ENCODE measurements at places on chromosomes 3 and 15.

GRCh38 chr3:186173224-186173815 is 64.4 kb upstream of the ETV5 start:
- no peak for DNase-seq

DNA sequence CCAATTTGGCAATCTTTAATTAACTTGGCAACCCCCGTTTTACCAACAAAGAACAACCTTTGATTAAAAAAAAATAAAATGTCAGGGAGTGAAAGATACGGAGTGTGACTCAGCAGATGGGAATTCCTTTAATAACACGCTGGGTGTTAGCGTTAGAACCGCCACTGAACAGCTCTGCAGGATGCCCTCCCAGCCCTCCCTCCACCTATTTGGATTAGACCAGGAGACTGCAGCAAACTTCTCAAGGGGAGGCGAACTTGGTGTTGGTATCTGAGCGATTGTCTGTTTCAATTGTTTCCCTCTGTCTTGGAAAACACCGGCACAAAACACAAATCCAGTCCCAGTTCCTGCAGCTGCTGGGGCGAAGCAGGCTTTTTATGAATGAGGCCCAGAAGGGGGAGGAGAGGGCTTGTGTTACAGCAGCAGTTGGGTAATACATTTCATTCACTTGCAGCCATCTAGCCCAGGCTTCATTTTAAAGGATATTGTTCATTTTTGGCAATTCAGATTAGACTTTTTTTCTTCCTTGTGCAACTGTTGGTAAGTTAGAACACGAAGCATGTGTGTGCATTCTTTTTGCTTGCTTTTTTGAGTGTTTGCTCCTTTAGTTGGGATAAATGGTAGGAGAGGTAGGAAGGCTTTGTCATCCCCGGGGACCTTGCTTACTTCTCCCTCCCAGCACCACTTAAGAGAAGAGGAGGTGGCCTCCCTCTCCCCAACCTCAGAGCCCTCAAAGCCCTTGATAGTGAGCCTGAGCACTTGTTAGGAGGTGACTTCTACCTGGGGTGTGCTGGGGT is 152.3 kb downstream of the IGF1R start:
- no peak for DNase-seq

GRCh38 chr3:141410408-141410807 is 42.1 kb downstream of the ZBTB38 start:
- no peak for DNase-seq

- DNase-seq: no peak
Measured at GRCh38 chr15:64004056-64004455, 42.2 kb downstream of the DAPK2 start.

DNA sequence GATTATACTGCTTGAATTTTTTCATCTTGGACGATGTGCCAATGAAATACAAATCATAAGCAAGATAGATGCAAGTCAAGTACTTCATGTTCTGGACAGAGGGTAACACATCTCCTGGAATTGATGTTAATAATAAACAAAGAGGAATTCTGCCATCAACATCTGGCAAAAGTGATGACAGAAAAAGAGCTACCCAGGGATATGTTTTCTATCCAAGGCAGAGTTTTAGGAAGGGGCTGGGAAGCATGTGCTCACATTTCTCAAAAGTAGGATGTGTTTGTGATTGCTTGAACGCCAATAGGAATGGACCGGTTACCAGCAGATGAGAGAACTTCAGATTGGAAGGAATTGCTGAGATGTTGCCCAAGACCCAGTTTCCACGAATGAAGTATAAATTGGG is 242.6 kb upstream of the AGTR1 start:
- no peak for DNase-seq

- no peak for DNase-seq
Measured at GRCh38 chr3:125967156-125967555, 1.8 kb upstream of the ROPN1B start.

DNA sequence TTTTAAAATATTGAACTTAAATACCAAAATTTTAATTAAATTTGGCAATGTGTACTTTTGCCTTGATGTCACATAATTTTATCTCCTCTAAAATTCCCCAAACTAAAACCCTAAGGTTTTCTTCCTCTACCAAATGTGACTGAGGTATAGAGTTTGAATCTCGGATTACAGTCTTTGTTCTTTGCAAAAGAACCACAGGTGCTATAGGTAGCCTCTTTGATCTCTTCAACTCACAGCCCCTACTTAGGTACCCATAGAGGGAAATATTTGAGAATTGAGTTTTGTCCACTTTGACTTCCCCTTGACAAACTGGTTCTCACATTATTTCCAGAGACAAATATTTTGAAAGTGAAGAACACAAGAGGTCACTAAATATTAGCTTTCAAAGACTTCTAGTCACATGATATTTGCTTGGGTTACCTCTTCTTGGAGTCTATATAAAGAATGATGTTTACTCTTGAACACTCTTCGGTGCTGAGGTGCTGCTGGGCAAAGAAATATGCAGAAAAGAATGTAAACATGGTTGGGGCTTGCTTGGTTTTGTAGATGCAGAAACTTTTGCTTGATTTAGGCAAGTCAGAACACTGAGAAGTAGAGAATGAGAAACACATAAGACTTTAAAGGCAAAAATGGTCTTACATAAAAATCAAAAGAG is 120.8 kb upstream of the MCTP2 start:
- DNase-seq: no peak

DNA sequence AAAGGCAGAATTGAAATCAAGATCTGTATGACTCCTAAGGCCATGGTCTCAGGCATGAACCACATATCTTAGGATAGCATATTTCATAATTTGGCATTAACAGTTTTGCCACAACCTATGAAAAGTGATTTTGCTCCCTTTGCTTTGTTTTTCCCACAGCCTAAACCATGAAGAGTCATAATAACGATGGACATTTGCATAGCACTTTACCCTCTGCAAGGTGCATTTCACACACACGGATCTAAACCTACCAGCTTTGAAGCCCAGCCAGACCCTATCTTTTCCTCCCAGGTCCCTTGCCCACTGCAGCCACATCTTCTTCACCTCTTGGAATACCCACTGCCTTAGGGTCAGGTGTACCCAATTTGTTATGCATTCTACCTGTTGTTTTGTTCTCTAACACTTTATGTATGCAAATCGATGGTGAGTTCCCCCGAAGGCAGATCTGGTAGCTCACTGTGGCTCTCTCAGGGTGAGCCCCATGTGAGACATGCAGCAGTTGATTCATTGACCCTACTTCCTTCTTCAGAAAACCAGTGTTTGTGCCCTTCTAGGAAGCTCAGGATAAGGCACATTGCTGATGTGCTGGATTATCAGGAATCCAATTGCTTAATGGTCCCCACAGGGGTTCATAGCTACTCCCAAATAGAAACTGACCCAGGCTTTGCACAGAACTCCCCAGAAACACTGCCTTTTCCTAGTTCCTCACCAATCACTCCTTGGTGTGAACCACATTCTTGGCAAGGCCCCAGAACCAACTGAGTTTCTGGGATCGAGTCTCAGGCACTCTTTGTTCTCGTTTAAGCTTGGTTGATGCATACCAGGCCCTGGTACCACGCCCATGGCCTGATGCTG is 8.7 kb downstream of the ARHGAP31 start:
- no peak for DNase-seq

- DNase-seq: no peak
Measured at GRCh38 chr3:195885036-195885891, 23.1 kb downstream of the TNK2 start.

DNA sequence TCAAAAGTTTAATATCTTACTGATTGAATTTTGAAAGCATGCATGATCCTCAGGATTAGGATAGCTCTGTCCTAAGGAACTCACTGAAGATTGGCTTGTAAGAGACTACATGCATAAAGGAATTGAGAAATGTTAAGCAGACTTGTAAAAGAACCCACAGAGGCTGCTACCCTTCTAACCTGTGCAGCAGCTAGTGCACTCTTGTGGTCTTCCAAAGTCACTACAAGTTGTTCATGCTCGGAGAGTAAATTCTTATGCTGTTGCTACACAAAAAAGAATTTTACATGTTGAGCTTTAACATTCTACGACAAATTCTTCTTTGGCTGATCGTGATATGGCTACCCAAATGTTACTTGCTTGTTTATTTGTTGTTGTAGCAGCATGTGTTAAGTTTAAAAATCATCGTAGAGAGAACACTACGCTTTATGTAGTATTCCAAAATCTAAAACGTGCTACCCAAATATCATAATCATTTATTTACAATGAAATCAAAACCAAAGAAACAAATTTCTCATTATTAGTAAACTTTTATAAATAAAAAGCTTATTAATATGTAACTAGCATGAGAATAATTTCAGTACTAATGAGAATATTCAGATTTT is 55.0 kb downstream of the GOLIM4 start:
- DNase-seq: no peak

GRCh38 chr3:71726146-71726545 is 944 bp upstream of the EIF4E3 start:
- peak; percentile 38 for DNase-seq

- no peak for DNase-seq
Measured at GRCh38 chr3:188590557-188590956, 436.6 kb downstream of the LPP start.

GRCh38 chr15:43126356-43126755 is 7.0 kb upstream of the TMEM62 start:
- DNase-seq: no peak

DNA sequence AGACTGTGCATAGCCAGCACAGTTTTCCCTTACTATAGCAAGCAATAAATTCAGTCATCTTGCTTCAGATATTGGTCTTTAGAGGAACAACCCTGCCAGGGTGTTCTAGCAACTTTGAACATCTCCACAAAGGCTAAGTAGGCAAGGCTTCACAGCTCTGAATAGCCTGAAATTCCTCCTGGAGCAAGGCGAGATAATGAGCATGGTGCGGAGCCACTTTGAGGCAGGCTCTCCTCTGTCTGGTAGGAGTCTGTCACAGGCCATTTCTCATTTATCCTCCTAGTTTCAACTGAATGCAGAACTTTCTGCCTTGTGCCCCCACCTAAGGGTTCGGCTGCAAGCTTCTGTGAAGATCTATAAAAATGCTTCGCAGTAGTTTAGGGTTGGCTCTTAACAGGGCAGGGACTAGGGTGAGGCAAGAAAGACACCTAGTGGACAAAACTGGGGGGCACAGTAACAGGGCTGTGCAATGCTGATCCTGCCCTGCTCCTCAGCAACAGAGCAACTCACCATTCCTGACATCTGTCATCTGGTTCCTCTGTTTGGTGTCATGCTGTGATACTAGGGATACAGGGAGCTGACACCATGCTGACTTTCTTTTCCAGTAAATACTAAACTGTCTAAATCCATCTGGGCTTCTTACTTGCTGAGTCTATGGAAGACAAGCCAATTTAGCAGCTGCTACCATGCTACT is 16.6 kb upstream of the EHHADH start:
- DNase-seq: no peak

All from stimulated activated CD4-positive, alpha-beta T cell treated with anti-CD3 and anti-CD28 coated beads, Interleukin-1b, Interleukin-23, amount 100 ng/mL, for 48 hours (primary cell).